Bone marrow (tissue), 2 donors: ENCODE measurements at places on chromosomes 1 and 21.

GRCh38 chr1:100440075-100440809, 87.9 kb downstream of the CDC14A start:
- DNase-seq, result no peak

DNA sequence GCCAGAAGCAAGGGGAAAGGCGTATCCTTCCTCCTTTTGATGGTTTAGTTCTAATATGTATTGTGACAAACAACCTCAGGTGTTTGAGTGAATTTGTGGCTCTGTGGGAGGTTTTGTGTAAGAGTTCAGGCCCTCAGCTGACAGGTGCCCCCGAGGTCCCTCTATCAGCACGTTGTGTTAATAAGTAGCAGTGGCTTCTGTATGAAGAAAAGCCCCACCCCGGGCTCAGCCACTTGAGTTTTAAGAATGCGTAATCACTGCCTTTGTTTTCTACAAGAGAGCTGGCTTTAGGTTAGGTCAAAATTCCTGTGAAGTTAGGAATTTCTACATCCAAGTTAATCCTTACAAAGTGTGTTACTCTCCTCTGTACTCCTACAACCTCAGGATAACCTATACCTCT, 92.4 kb upstream of the PGBD5 start:
- DNase-seq, result no peak

GRCh38 chr1:41366455-41367287, 5.4 kb downstream of the FOXO6 start:
- no peak for DNase-seq

DNA sequence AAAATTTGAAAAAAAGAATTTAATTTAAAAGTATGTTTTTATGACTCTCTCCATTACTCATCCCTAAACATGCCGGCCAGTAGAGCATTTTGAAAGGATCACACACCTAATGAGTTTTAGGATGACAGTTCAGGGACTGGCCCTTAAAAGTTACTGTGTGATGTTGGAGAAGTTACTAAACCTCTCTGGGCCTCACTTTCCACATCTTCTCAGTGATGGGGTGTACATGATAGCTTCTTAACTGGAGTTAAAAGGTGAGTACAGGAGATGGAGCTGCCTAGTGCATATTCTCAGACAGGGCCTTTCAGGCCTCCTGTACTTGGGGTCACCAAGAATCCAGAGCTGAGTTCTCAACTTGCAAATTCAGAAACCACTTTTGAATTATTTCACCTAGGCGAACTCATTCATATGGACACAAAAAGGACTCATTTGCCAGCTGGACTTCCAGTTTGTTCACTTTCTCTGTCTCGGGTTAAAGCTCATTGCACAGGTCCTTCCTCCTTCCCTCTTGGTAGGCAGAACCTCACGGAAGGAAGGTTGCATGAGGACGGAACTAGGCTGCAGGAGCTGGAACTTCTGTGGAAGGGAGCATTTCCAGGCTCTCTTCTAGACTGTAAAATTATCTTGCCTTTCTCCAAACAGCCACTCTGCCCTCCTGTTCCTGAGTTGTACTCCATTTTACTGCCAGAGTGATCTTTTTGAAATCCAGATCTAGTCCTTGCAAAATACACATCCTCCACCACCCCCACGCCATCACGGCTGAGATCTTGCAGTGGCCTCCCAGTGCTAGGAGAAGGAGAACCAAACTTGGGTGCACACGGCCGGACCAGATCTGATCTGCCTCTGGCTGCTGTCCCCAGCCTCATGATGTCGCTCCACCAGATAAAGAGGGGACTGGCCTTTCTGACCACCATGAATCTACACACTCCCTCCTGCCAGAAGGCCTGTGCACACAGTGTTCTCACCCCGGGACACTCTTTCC, 4.3 kb upstream of the SLC30A1 start:
- DNase-seq, result no peak

GRCh38 chr1:243526180-243526579, 270.3 kb downstream of the SDCCAG8 start:
- DNase-seq, result no peak
